Vagina (tissue), 2 donors: ENCODE measurements at places on chromosomes 1 and 21. TPM values are rescaled to one million over a fixed set of nuclear protein-coding genes. Genes with fewer than 3 reads are reported as not detected.

RNF2 gene
- total RNA-seq = 15.7 TPM

DNA sequence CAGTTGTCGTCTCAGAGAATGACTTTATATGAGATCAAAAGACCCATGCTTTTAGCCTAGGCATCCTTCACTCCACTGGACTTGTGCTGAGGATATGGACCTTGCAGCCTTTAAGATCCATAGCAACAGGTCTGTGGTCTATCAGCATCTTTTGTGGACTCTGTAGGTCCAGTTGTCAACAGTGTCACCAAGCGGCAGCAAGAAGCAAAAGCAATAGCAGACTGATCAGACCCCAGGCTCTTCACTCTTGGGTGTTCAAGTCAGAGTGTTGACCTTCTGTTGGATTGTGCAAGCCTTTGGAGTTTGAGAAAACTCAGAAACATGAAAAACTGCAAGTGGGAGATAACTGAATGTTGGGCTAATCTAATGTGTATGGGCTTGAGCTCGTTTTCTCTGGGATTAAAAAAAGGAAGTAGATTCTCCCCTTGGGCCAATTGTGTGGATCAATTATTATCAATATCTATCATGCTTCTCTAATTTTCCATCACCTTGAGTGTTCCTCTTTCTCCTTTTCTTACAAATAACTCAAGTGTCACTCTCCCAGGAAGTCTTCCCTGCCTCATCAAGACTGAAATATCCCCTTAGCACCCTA is 144.2 kb downstream of the LYPLAL1 start:
- no peaks in the 10 kb centered on the region for H3K4me1 ChIP-seq
- H3K27ac ChIP-seq = no peak overlapping the region
- DNase-seq = no peak
- no peak overlapping the region for H3K4me3 ChIP-seq
- no peaks in the 10 kb centered on the region for H3K36me3 ChIP-seq

DNA sequence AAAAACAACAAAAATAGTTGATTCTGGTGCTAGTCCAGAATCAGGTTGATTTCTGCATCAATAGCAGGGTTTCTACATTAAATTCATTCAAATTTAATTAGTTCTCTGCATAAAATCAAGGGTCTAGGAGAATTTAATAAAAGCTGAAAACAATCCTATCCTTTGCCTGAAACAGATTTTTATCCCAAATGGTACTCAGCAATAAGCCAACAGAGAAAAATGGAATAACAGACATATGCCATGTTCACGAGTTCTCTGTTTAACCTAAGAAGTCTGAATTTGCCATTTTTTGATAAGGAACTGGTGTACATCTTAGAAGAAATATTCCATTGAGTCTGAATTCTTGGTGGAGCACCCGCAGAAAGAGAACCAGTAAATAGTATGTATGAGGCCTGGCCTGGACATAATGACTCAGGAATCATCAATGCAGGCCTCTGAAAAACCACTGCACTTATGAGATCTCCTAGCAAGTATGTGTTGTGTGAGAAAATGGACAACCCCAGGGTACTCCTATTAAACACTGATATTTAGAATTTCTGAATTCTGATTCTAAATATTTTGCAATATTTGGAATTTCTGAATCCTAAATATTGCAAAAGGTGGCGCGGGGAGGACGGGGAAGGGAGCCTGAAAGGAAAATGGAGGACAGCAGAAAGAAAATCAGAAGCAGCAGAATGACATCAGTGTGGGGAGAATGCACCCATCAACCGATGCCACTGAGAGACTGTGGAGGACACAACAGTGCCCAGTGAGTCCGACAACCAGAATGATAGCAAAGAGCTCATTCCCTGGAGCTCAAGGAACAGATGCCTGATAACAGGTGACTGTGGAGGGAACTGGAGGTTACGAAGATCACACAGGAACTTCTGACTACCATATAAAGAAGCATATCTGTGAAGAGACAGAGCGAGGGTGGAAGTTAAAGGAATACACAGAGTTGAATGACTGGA is 97.6 kb downstream of the APP start:
- H3K4me3 ChIP-seq = no peak overlapping the region
- peaks cover 24% of the 10 kb centered on the region for H3K4me1 ChIP-seq
- H3K36me3 ChIP-seq = no peaks in the 10 kb centered on the region
- no peak for DNase-seq
- no peaks in the 10 kb centered on the region for H3K27me3 ChIP-seq

DNA sequence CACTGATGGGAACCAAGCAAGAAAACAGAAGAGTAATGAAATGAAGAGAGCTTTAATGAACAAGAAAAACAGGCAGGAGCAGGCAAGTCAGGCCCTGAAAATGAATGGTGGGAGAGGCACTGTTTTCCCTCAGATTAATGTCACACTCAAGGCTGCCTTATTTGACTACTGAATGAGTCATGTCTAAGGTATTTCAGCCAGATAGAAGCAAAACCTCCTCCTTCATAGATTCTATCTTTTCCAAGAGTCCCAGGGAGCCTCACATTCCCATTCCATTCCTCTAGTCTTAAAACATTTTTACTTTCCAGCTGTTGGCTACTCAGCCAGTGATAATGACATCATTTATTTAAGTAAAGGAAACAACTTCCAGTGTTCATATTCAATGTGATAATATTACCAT is 228.4 kb upstream of the NRIP1 start:
- H3K4me1 ChIP-seq = peaks cover 7% of the 10 kb centered on the region
- no peak overlapping the region for H3K27ac ChIP-seq
- no peak overlapping the region for H3K4me3 ChIP-seq
- H3K27me3 ChIP-seq = no peaks in the 10 kb centered on the region
- H3K36me3 ChIP-seq = no peaks in the 10 kb centered on the region

- H3K27ac ChIP-seq = no peak overlapping the region
- peaks cover 31% of the 10 kb centered on the region for H3K4me1 ChIP-seq
- no peaks in the 10 kb centered on the region for H3K36me3 ChIP-seq
- no peak for DNase-seq
- no peak overlapping the region for H3K4me3 ChIP-seq
- no peaks in the 10 kb centered on the region for H3K27me3 ChIP-seq
These were observed 3.5 kb downstream of the CDC73 start for GRCh38 chr1:193125369-193125768.
